ENCODE measurements at places on chromosomes 12 and 14.
A peak's percentile ranks its signal among the peaks of the same experiment; 100 is the strongest.

GRCh38 chr14:79420725-79421124, 790.6 kb downstream of the DIO2 start:
- DNase-seq: no peak

DNA sequence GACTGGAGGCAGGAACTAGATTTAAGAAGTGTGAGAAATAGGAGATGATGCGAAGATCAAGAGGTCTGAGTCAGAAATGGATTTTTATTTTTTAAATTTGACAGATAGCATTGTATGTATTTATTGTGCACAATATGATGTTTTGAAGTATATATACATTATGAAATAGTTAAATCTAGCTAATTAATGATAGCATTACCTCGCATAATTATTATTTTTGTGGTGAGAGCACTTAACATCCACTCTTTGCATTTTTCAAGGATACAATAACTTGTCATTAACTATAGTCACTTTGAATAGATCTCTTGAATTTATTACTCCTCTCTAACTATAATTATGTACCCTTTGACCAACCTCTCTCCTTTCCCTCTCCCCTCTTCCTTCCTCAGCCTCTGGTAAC, 3.7 kb downstream of the SMOC1 start:
- no peak for DNase-seq

- DNase-seq: no peak
Observed at GRCh38 chr14:54450535-54450934, 9.4 kb upstream of the CNIH1 start.

- DNase-seq: no peak
Observed at GRCh38 chr12:88419794-88420193, 160.5 kb downstream of the KITLG start.

DNA sequence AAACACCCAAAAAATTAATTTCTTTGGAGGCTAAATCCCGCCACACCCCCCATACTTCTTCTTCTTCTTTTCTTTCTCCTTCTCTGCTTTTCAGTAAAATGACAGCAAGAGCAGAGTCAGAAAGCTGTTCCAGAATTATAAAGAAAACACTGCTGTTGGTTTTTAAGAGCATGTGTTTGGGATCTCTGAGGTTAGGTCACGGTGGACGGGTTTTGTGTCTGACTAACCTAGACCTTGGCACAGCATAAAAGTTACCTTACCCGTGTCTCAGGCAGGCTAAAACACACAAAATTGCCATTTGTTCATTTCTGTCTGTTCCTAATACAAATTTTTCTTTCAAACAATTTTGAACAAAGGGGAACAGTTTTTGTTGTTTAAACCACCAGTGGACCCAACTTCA, 540.8 kb downstream of the NRXN3 start:
- no peak for DNase-seq

GRCh38 chr14:61258985-61259384, 22.2 kb downstream of the TMEM30B start:
- DNase-seq: no peak

DNA sequence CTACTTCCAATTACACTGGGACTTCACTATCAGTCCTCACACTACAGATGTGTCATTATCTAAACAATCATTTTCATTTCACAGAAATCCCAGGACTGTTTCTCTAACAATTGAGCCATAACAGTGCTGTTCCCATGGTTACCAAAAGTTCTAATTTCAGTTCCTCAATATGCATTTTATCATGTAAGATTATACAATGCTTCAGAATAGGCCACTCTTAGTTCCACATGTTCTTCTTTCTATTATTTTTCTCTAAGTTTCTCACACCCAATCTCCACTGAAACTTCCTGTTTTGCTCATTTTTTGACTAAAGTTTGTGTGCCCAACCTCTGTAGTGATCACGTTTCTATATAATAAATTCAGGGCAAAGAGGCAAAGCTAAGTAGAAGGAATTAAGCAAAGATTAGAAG, 185.8 kb downstream of the DUSP6 start:
- no peak for DNase-seq

DNA sequence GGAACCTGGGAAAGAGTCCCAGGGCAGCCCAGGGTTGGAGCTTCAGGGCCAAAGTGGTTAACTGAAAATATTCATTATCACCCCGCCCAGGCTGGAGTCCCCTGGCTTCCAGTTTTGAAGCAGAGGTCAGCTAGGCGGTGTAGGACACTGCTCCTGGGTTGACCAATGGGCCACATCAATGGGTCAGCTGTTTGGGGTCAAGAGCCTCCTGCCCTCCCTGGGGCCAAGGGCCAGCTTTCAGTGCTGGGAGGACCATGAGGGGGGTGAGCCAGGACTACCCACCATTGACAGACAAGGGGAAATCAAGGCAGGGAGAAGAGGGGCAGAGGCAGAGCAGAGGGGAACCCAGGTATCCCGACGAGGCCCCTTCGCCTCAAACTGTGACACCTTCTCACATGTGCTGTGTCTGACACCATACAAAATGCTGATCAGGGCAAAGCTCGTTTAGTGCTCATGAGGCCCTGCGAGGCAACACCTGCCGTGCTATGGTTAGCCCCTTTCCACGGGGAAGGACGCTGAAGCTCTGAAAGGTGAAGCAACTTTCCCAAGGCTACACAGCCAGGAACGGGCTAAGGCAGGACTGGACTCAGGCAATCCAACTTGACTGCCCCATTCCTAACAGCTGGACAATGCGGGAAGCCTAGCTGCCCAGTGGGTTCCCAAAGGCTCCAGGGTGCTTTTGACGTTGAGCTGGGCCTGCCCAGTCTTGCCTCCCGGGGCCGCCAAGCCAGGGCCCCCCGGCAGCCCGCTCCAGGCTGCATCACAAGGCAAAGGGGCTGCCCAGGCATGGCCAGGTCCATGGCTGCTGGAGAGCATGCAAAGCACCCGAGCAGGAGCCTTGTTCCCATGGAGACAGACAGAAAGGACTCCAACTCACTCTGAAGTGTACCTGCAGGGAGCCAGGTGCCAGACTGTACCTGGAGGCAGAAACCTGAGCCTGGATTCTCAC, 2.0 kb downstream of the SYNE3 start:
- DNase-seq: no peak

DNA sequence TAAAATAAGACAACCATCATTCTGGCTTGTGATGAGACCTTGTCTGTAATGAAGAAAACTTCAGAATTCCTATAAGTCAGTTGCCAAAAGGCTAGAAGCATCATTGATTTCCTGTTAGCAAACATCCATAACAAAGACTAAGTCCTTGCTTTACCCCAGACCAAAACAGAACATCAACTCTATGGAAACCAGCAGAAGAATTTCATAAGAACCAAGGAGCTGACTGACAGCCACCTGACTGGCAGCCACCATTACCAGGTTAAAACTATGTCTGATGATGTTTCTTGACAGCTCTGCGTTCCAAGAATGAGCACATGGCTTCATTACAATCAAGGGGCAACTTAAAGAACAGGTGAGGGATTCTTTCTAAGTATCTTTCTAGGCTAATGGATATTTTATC, 29.3 kb downstream of the HECTD4 start:
- no peak for DNase-seq

DNA sequence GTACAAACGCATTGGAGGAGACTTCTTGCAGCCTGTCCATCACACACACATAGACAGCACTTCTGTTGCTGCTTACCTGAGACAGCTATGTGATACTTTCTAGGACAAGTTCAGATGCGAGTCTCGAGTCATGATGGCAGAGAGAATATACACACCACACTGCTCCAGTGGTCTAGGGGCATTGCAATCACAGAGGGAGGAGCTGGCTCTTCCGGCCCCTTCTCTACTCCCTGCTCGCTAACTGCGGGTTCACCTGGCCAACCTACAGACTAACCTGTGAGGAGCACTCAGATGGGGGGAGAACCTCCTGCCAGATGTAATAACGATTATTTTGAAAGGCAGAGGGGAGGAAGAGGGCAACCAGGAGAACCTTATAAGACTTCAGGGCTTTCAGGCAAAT, 30.7 kb downstream of the EMP1 start:
- DNase-seq: no peak

- DNase-seq: no peak
Observed at GRCh38 chr14:33710273-33710672, 240.6 kb downstream of the EGLN3 start.

DNA sequence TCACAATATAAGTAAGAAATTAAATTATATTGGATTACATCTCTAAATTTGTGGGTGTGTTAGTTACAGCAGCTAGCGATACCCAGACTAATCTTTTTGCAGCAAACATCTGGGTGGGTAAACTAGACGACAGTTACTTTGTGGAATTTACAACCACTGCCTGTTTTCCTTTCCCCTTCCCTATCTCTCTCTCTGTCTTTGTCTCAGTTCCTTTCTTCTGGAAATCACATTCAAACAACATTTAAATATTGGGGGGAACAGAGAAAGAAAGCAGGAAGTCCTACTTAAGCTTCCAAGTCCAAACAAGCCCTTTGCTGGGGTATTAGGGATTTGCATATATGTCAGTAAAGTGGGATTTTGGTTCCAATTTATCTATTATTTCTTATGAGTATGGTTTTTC, 97.6 kb downstream of the WIF1 start:
- DNase-seq: no peak

DNA sequence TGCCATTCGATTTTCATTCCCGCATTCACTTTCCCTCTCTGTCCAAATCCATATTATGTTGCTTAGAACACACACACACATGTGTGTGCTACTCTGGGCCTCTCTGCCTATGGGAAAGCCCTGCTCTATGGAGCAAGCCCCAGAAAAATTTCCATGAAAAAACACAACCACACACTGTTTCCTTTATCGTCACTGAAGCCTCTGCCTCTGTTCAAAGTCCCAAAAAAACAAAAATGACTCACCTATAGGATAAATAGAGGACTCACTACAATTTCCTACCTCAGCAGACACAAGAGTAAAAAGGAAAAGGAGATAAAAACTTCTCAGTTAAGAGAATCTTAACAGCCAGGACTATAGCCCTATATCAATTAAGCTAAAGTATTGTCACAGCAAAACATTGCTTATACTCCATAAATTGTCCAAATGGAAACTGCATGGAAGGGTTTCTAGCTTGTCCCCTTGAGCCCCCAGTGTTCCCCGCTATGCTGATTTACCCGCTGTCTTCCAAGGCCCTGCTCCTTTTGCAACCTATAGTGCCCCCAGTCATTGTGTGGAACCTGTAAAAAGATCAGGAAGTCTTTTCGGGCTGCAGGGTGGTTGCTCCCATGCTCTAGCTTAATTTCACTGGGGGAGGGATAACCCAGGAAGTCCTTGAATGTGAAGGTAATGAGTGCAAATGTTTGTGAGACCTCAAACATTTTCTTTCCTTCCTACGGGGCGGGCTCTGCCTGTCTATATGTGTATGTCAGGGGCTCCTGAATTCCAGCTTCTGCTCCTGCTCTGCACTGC, 11.1 kb upstream of the PIP4K2C start:
- DNase-seq: no peak

- DNase-seq: no peak
Observed at GRCh38 chr12:46368684-46369083, 3.9 kb downstream of the SLC38A2 start.

- no peak for DNase-seq
Observed at GRCh38 chr12:114186241-114187002, 219.5 kb downstream of the TBX5 start.

DNA sequence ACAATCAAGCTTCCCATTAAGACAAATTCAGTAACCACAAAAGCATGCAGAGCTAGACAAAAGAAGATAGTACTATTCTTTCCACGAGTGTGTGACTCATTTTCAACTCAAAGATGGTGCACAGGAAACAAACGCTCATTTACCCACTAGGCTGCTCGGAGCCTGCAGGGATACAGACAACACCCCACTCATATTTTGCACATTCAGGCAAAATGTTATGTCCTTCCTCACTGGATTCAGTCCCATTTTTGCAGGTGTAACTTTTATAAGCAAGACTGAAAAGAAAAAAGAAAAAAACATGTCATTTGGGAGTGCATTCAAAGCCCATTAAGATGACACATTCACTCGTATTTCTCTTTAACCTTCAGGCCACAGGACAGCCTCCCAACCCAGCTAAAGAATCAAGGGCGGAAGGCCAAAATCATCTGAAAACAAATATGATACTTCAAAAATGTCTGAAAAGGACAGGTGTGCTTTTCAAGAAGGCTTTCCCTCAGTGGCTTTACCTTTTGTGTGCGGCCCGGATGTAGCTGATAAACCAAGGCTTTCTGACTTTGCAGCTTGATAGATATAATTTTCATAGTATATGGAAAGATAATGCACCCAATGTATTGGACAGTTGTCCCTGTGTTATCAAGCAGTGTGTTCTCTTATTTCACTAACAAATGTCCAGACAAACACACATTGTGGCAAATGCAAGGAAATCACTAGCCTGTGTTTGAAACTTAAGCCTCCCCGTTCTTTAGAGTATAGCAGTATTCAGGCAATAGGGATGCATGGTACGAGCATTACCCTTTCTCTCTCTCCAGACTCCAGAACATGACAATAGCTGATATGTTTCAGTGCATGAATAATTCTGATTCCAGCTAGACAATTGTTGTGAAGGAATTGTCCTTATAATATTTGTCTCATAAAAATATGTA, 147.8 kb upstream of the KRR1 start:
- DNase-seq: peak; percentile 79

DNA sequence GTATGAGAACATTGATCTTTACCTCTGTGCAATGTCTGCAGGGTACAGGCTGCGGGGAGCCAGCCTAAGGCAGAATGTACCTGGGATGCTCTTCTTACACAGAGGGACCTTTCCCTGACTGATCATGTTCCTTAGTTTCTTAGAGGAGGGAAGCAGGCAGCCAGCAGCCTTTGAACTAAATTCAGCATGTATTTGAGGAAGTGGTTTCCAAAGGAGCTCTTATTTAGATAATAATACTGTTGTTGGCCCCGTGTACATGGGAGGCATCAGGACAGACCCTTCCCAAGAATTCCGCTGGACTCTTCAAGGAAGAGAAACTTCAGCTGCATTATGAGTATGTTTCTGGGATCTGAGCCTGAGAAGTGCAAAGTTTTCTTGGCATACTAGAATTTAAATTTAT, 98.8 kb downstream of the CCDC92 start:
- no peak for DNase-seq
